ENCODE measurements at places on chromosomes 3 and 15. TPM values are rescaled to one million over a fixed set of nuclear protein-coding genes. Genes with fewer than 3 reads are reported as not detected.

The DZIP3 gene
- 5.8 TPM for total RNA-seq

DNA sequence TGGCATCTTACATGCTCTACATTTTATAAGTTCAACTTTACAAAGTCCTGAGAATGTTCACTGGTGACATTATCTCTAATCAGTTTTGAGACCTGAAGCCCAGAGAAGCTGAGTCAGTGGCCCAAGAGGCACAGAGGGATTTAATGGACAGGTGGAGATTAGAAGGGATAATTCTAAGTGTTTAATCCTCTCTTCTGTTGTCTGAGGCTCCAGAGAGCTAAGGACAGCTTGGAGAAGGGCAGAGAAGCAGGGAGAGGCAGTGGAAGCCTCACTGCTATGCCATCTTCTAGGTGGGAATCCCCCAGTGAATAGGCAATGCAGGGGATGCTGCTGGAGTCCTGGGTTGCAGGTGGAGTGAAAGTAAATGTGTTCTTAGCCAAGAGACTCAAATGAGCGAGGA is 369.4 kb upstream of the SLCO3A1 start:
- no peak for DNase-seq

The P3H2 gene
- 41.9 TPM for total RNA-seq

- DNase-seq: no peak
Measured at GRCh38 chr15:27273506-27273905, 302.5 kb downstream of the GABRG3 start.

The CCR9 gene
- not detected for total RNA-seq
